ENCODE measurements at places on chromosomes 6 and 20.

DNA sequence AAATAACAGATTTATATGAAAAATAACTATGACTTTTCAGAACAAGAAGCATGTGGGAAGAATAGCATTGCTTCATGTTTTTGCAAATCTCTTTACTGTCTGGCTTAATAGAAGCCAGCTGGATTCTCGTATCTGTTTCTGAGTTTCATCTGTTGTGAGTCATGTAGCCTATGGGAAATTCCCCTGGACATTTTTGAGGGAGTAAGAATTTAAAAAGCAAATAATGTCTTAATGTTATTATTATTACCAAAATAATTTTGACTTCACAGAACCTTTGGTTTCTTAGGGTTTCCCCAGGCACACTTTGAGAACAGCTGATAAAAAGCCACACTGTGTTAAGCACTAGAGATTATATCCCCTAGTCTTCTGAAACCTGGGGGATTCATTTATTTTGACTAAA, 75.8 kb downstream of the SYCP2L start:
- DNase-seq = no peak

GRCh38 chr6:43665376-43665775, 20.5 kb downstream of the RSPH9 start:
- DNase-seq = no peak

DNA sequence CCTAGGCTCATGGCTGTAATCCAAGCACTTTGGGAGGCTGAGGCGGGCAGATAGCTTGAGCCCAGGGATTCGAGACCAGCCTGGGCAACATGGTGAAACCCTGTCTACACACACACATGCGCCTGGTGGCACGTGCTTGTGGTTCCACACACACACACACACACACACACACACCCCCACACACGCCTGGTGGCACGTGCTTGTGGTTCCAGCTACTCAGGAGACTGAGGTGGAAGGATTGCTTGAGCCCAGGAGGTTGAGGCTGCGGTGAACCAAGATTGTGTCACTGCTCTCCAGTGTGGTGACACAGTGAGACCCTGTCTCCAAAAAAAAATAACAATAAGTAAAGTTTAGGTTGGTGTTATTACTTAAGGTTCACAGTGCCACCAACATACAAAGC, 165.8 kb downstream of the ZFAND3 start:
- DNase-seq = no peak

DNA sequence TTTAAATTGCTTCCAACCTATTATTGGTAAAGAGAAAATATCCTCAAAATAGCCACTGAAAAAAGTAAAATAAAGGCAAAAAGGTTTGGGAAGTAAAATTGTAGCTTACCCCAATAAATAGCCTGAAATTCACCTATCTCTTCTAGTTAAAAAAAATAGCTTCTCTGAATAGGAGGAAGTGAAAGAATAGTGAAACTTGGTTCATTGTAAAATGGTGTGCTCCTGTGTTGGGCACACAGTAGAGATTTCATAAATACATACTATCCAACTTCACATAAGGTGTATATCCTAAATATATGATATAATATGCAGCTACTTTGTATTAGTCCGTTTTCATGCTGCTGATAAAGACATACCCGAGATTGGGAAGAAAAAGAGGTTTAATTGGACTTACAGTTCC, 45.3 kb downstream of the CDK19 start:
- no peak for DNase-seq

DNA sequence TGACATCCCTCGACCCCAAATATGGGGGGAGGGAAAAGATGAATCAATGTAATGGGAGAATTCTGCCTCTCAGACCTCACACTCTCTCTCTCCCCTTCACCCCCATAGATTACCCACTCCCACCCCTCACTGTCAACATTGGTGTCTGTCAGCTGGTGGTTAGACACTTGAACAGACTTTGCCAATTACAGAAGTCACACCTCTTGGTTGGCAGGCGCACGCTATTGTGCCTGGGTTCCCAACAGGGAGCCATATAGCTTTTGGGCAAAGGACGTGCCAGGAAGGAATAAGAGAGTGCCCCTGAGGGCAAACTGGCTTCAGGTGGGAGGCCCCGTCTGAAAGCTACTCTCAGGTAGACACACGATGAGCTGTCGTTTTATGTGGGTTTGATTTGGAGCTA, 54.1 kb upstream of the FYN start:
- no peak for DNase-seq

DNA sequence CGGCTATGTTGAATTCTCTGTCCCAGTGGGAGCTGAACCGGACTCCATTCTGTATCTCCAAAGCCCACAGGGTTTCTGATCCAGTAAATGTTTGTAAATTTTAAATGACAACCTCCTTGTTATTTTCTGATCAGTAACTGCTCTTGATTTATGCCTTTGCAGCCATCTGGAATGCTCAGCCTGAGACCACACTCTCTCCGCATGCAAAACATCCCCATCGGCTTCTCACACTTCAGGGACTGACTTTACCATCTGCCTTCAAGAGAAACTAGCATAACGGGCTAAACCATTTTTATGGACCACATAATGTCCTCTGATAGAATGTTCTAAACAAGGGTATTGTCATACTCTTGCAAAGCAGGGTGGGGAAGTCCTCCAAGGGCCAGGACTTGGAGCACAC, 94.5 kb upstream of the FOXQ1 start:
- DNase-seq = no peak

GRCh38 chr20:20459726-20460125, 91.8 kb downstream of the INSM1 start:
- DNase-seq = no peak

All from islet precursor cell (in vitro differentiated cells).